CD4-positive, CD25-positive, alpha-beta regulatory T cell (primary cell): ENCODE measurements at places on chromosomes 4 and X. TPM values are rescaled to one million over a fixed set of nuclear protein-coding genes. Genes with fewer than 3 reads are reported as not detected.

The OTC gene
- polyA plus RNA-seq = not detected

The RASSF6 gene
- 0.31 TPM for polyA plus RNA-seq

The ZNF157 gene
- polyA plus RNA-seq = not detected

The CXCL11 gene
- not detected for polyA plus RNA-seq

The WAS gene
- 21.8 TPM for polyA plus RNA-seq

The BGN gene
- not detected for polyA plus RNA-seq

The RAB41 gene
- polyA plus RNA-seq = not detected

The TNMD gene
- polyA plus RNA-seq = not detected

The PPP2R2C gene
- polyA plus RNA-seq = not detected

The RRAGB gene
- polyA plus RNA-seq = 14.1 TPM

The GLRA2 gene
- polyA plus RNA-seq = not detected

The DGKK gene
- not detected for polyA plus RNA-seq

The CXCL10 gene
- polyA plus RNA-seq = not detected

The FMR1NB gene
- polyA plus RNA-seq = not detected

The TRPC3 gene
- polyA plus RNA-seq = not detected

The EPGN gene
- polyA plus RNA-seq = not detected

The MUC7 gene
- not detected for polyA plus RNA-seq

The TBX22 gene
- not detected for polyA plus RNA-seq

The STK26 gene
- polyA plus RNA-seq = 20.2 TPM

The EDA2R gene
- not detected for polyA plus RNA-seq

The TCEAL6 gene
- not detected for polyA plus RNA-seq

The FMR1 gene
- 5.6 TPM for polyA plus RNA-seq

The GYPE gene
- 0.49 TPM for polyA plus RNA-seq

The NR3C2 gene
- 1.2 TPM for polyA plus RNA-seq

The GLUD2 gene
- 0.47 TPM for polyA plus RNA-seq

The XAGE2 gene
- polyA plus RNA-seq = not detected

The ARSJ gene
- polyA plus RNA-seq = not detected

The RWDD4 gene
- polyA plus RNA-seq = 15.6 TPM

The CCSER1 gene
- 0.60 TPM for polyA plus RNA-seq

The FAM9C gene
- not detected for polyA plus RNA-seq

The PSAPL1 gene
- polyA plus RNA-seq = not detected

The RNF150 gene
- not detected for polyA plus RNA-seq

The NUDT11 gene
- polyA plus RNA-seq = 0.54 TPM

The REELD1 gene
- polyA plus RNA-seq = not detected

The GUCY1A1 gene
- polyA plus RNA-seq = not detected

The MGARP gene
- 0.18 TPM for polyA plus RNA-seq

The MAGEB2 gene
- not detected for polyA plus RNA-seq

The CXorf58 gene
- not detected for polyA plus RNA-seq

The ITIH6 gene
- polyA plus RNA-seq = not detected

The DMP1 gene
- not detected for polyA plus RNA-seq

The CHM gene
- polyA plus RNA-seq = 7.2 TPM

The PFKFB1 gene
- 0.40 TPM for polyA plus RNA-seq

The TMEM165 gene
- polyA plus RNA-seq = 49.3 TPM

The GPC3 gene
- not detected for polyA plus RNA-seq

The GPR119 gene
- polyA plus RNA-seq = not detected

The ARHGEF38 gene
- polyA plus RNA-seq = 0.24 TPM

The MAGEA11 gene
- polyA plus RNA-seq = not detected

The LONRF3 gene
- polyA plus RNA-seq = 1.2 TPM

The LPAR4 gene
- not detected for polyA plus RNA-seq
